ENCODE measurements at places on chromosomes 3 and 15.

GRCh38 chr3:53778153-53778552 is 68.1 kb downstream of the CHDH start:
- H3K27me3 ChIP-seq = peaks cover 25% of the 10 kb centered on the region
- no peak for DNase-seq

GRCh38 chr15:65056106-65056505 is 10.9 kb downstream of the SLC51B start:
- H3K4me1 ChIP-seq = peaks cover 29% of the 10 kb centered on the region
- H3K36me3 ChIP-seq = no peaks in the 10 kb centered on the region
- H3K27ac ChIP-seq = no peak overlapping the region
- H3K27me3 ChIP-seq = peaks cover 43% of the 10 kb centered on the region
- no peak overlapping the region for H3K4me3 ChIP-seq
- no peak for DNase-seq

DNA sequence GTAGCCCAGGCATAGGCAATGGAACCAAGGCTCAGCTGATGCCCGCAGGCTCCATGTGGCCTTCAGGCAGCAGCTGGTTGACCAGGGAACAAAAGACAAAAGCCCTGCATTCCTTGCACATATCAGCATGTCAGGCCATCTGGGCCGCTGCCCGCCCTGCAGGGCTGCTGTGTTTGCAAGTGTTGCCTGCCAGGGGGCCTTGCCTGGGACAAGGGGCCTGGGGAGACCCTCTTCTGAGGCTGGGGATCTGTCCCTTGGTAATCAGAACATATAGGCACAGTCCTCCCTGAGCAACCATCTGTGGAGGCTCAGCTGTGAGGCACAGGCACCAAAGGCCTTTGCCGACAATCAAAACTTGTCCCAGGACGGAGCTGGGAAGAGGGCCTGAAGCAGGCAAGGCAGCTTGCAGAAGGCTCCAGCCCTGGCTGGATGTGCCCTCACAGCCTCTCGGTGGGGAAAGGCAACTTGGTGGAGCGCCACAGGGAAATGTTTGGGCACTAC is 138.2 kb downstream of the TPRA1 start:
- peaks cover 18% of the 10 kb centered on the region for H3K4me1 ChIP-seq
- DNase-seq = no peak
- H3K4me3 ChIP-seq = no peak overlapping the region

GRCh38 chr3:20836801-20837200 is 650.8 kb upstream of the SGO1 start:
- no peaks in the 10 kb centered on the region for H3K4me1 ChIP-seq
- H3K36me3 ChIP-seq = no peaks in the 10 kb centered on the region
- H3K4me3 ChIP-seq = no peak overlapping the region
- H3K27me3 ChIP-seq = no peaks in the 10 kb centered on the region
- no peak for DNase-seq

- no peaks in the 10 kb centered on the region for H3K36me3 ChIP-seq
- DNase-seq = no peak
- no peaks in the 10 kb centered on the region for H3K27me3 ChIP-seq
- no peaks in the 10 kb centered on the region for H3K4me1 ChIP-seq
These were observed 22.9 kb downstream of the CCDC39 start for GRCh38 chr3:180656406-180656805.
